ENCODE measurements at places on chromosomes 11 and 22.

- DNase-seq: no peak
Measured at GRCh38 chr22:48366591-48366990, 1461.1 kb downstream of the BRD1 start.

- no peak for DNase-seq
Measured at GRCh38 chr22:17707526-17707925, 66.7 kb downstream of the BID start.

DNA sequence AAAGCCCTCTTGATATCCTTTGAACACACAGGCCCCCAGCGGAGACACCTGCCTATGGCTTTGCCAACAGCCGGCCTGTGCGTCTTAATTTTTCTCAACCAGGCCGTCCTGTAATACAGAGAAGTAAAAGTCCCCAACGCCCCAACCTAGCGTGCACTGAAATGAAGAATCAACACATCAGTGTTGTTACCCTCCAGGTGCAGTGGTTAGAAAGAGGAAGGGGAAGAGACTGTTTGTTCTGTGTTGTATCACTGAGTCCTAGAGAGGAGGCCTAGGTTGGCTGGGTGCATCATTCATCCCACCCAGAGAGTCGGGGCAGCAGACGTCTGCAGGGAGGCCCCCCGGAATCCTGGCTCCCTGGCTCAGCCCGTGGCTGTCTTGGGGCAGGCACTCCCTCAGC, 25.7 kb downstream of the SGSM1 start:
- DNase-seq: no peak

DNA sequence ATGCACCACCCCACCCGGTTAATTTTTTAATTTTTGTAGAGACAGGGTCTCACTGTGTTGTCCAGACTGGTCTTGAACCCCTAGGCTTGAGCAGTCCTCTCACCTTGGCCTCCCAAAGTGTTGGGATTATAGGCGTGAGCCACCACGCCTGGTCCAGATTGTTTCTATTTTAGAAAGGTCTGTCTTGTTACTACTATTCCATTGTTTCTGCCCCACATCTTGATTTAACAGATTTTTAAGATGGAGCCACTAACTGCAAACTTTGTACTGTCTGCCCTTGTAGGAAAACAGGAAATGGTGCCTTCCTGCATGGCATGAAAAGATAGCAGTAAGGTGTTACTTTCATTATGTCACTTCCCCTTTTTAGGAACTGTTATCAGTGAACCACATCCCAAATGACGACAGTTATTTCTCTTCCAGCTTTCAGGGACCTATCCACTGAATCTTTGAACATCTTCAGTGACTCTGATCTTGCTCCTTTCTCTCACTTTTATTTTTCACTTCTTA, 23.2 kb downstream of the TAF1D start:
- DNase-seq: no peak

DNA sequence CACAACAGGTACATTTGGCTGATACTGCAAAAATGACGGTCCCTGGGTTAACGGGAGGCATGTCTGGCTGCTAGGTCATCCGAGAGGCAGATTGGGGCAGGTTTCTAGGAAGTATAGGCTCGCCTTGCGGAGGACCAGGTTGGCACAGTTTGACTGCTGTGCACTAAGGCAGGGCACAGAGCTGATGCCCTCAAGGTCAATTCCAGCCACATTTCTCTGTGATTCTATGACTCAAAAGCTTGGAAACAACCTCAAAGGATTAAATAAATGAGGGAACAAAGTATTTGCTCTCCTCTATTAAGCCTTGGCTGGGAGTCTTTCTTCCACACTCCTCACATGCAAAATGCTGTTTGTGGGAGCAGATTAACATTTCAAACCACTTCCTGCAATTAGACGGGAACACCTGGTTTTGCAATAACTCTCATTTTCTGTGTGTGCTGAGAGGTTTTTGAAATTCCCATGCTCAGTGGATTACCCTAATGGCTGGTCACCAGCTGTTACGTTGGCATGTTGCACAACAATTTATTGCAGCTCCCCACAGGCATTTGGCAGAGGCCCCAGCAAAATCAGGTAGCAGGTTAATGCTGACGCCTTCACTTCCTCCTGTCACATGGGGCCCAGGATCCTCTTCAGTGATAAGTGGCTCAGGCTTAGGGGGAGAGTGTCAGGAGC, 61.0 kb upstream of the PLET1 start:
- no peak for DNase-seq

DNA sequence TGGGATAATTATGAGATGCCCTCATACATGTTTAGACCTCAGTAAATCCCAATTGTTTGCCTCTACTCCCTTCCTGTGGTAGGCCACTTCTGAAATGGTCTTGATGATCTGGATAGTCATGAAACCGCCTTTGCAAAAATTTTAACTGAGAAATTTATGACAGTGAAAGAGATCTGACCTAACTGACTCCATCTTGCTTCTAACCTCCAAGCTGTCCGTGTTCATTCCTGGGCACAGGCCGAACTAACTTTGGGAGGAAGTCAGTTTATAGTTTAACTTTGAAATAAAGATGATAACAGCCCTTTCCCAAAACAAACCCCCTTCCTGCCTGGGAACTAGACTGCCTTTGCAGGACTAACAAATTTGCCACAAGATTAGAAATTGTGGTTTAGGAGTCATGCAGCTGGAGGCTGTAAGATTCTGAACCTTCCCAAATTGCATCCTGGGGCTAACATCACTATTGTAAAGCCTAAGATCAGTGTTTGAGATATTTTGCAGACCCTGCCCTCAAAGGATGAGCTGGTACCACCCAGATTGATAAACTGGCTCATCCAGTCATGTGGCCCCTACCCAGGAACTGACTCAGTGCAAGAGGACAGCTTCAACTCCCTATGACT, 19.9 kb upstream of the CTR9 start:
- DNase-seq: no peak

DNA sequence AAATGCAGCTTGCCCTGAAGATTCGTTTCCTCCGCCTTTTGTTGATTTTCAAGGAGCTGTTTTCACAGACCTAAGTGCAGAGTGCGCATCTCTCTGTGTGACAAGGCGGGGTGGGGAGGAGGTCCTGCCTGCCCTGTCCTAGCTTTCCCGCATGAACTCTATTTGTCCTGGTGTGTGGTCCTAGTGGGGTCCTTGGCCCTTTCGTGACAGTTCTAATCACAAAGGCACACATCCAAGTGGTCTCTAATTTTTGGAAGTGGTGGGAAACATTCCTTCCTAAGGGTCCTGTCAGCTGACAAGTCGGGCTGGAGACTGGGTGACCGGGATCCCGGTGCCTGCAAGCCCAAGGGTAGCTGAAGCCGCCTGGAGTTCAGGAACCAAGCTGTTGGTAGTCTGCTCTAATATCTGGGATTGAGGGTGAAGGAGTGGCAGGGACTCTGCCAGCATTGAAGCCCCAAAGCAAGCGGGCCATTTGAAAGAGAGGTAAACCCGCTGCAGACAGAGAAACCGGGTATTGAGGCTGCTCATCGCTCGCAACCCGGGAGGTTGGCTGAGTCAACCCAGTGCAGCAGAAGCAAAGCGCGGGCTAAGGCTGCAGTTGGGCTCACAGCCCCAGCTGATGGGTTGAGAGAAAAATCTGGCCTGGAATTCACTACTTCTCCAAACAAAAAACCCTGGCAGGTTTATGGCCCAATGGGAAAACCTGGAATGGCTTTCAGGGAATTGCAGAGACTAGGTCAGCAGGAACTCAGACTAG, 28.1 kb upstream of the FBXO3 start:
- DNase-seq: no peak

- no peak for DNase-seq
Measured at GRCh38 chr11:126862664-126863243, 137.8 kb downstream of the KIRREL3 start.

- DNase-seq: no peak
Measured at GRCh38 chr11:22273781-22274180, 64.4 kb upstream of the SLC17A6 start.

- DNase-seq: no peak
Measured at GRCh38 chr22:44212936-44213335, 32.2 kb downstream of the PARVG start.

DNA sequence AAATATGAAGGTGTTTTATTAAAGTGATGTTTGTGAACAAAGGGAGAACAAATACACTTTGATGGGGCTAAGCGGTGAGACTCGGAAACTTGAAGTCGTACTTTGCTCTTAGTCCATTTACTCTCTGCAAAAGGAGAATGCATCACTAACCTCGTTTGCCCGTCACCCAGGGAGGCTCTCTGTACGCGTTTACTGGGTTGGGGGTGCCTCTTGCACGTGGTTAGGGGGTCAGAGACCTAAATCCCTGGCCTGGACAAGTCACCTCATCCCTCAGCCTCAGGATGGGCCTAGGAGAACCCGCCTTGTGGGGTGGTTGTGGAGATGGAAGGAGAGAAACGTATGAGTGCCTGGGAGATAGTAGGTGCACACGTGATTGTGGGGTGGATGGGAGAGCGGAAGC, 803 bp upstream of the IFT27 start:
- DNase-seq: no peak

DNA sequence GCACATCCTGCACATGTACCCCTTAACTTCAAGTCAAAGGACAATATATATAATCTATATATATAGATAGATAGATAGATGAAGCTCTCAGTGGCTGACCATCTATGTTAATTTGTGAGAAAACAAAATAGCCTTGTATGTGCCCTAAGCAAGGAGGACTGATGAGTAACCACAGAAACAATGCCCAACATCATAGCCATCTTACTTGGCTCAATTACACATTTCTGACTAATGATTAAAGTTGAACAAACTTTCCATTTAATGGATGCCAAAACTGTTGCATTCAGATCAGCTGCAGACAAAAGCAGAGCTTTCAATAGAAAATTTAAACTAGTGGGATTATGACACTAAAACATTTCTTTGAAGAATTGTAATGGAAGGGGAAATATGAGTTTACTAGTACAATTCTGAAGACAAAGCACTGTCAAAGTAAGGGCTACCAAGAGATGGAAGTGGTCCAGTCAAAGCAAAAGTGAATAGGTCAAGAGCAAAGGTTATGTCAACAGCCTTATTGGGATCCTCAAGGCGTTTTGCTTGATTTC, 1188.2 kb upstream of the RAG2 start:
- DNase-seq: no peak

DNA sequence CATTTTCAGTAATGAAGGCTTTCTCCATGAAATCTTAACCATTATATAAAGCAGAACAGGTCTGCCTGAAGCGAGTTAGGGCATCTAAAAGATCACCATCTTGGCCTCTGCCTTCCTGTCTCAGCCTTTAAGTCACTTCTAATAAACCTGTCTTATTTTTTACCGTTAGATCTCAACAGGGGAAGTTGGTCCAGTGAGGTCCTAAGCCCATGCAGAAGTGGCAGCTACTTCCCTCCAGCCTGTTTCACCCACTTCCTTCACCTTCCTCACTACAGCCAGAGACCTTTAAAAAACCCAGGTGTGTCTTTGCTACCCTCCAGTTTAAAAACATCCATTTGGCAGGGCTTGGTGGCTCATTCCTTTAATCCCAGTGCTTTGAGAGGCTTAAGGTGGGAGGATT, 14.1 kb upstream of the LIPT2 start:
- DNase-seq: no peak
